ENCODE measurements at places on chromosomes 2 and 18. TPM values are rescaled to one million over a fixed set of nuclear protein-coding genes. Genes with fewer than 3 reads are reported as not detected.

KATNAL2 gene
- 0.98 TPM for total RNA-seq

YIPF4 gene
- total RNA-seq: 21.8 TPM

SMCHD1 gene
- total RNA-seq: 37.9 TPM

DAPL1 gene
- total RNA-seq: not detected

ABCB6 gene
- 18.9 TPM for total RNA-seq

RAPH1 gene
- total RNA-seq: 51.4 TPM

SYT4 gene
- not detected for total RNA-seq

MYO5B gene
- 0.65 TPM for total RNA-seq

CHMP3 gene
- total RNA-seq: 57.8 TPM

NEU2 gene
- not detected for total RNA-seq

REEP1 gene
- 0.98 TPM for total RNA-seq

RESP18 gene
- total RNA-seq: not detected

GAL3ST2 gene
- not detected for total RNA-seq

SERPINB10 gene
- not detected for total RNA-seq

SLC4A3 gene
- total RNA-seq: 0.10 TPM

VSNL1 gene
- not detected for total RNA-seq

DSC3 gene
- total RNA-seq: 0.33 TPM

COMMD1 gene
- total RNA-seq: 49.2 TPM

Measured in vein endothelial cell (primary cell).